NCI-H345 (cell line): ENCODE measurements at places on chromosomes 5 and 9.
A peak's percentile ranks its signal among the peaks of the same experiment; 100 is the strongest.

DNA sequence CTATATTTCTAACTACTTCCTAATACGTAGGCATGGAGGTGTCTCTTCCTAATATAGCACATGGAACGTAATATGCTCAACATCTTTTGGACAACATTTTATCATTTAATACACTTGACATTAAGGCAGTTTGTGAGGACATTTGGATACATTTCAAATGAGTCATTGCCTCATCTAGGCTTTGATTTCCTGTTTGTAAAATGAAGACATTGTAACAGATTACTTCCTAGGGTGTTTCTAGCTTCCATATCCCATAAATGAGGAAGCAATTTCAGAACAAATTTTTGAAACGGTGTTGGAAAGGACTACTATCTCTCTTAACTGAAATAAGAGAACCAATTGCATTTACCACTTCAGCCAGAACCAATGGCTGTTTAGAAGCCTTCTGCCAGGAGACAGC, 38.7 kb downstream of the SLC28A3 start:
- no peak for DNase-seq

DNA sequence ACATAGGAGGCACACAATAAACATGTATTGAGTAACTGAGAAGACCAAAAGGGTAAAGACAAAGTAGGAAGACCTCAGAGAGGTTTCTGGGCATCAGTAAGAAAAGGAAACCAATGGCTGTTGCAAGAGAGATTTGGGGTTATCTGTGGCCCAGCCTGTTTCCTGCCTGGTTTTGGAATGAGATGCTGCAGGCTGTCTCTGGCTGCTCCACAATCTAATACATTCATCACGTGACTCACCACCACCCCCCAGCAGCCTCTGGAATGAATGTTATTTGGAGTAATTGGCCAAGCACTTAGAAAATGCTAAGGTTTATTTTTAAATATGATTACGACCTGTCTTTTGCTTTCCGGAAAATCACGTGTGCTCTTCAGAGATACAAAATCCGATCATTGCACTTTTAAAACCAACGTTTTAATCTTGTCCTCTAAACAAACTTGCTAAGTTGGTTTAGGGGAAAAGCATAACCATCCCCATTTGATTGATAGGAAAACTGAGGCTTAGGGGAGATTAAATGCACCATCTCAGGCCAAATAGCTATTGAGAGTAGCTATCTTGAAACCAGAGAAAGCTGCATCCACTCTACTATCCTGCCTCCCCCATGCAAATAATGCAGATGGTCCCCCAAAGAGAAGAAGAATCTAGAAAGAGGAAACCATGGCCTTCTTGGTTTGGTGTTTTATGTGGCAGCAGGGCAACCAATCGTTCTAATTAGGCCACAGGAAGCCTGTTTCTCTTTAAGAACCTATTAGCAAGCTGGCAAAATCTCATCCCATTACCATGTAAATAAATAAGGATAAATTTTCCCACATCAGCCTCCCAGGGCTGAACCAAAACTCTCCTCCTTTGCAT, 151.8 kb upstream of the ADRA1B start:
- no peak for DNase-seq

GRCh38 chr9:107868186-107868585, 378.6 kb upstream of the KLF4 start:
- no peak for DNase-seq

- DNase-seq, result peak; percentile 20
Observed at GRCh38 chr5:121949885-121950284, 11.9 kb upstream of the SRFBP1 start.

DNA sequence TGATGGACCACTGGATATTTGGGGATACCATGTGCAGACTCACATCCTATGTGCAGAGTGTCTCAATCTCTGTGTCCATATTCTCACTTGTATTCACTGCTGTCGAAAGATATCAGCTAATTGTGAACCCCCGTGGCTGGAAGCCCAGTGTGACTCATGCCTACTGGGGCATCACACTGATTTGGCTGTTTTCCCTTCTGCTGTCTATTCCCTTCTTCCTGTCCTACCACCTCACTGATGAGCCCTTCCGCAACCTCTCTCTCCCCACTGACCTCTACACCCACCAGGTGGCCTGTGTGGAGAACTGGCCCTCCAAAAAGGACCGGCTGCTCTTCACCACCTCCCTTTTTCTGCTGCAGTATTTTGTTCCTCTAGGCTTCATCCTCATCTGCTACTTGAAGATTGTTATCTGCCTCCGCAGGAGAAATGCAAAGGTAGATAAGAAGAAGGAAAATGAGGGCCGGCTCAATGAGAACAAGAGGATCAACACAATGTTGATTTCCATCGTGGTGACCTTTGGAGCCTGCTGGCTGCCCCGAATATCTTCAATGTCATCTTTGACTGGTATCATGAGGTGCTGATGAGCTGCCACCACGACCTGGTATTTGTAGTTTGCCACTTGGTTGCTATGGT, 54.5 kb upstream of the HNRNPA0 start:
- no peak for DNase-seq

GRCh38 chr5:142627383-142628217, 58.3 kb downstream of the FGF1 start:
- peak; percentile 4 for DNase-seq

- DNase-seq, result no peak
Observed at GRCh38 chr9:69946800-69947437, 96.7 kb upstream of the MAMDC2 start.
